Diencephalon (tissue), 1 donor: ENCODE measurements at places on chromosomes 4 and X. TPM values are rescaled to one million over a fixed set of nuclear protein-coding genes. Genes with fewer than 3 reads are reported as not detected.

HS6ST2 gene
- 37.8 TPM for total RNA-seq

SSX4B gene
- total RNA-seq = not detected

SRD5A3 gene
- 8.5 TPM for total RNA-seq

KIT gene
- total RNA-seq = 42.0 TPM

GAGE12E gene
- total RNA-seq = not detected

CFP gene
- total RNA-seq = 1.4 TPM

ARMCX6 gene
- 22.4 TPM for total RNA-seq

PHEX gene
- 1.4 TPM for total RNA-seq

TEX13D gene
- total RNA-seq = not detected

SPANXB1 gene
- total RNA-seq = not detected

CLDN2 gene
- total RNA-seq = 0.69 TPM

MAGEC1 gene
- total RNA-seq = not detected

NOCT gene
- 25.4 TPM for total RNA-seq

ELOVL6 gene
- total RNA-seq = 40.8 TPM

GAGE1 gene
- not detected for total RNA-seq

PWWP3B gene
- 4.2 TPM for total RNA-seq

CXCL1 gene
- total RNA-seq = 1.2 TPM

ODAPH gene
- not detected for total RNA-seq
